Stimulated activated naive CD8-positive, alpha-beta T cell treated with anti-CD3 and anti-CD28 coated beads, Interleukin-15, amount 100 ng/mL, for 72 hours (primary cell): ENCODE measurements at places on chromosomes 2 and 18.

DNA sequence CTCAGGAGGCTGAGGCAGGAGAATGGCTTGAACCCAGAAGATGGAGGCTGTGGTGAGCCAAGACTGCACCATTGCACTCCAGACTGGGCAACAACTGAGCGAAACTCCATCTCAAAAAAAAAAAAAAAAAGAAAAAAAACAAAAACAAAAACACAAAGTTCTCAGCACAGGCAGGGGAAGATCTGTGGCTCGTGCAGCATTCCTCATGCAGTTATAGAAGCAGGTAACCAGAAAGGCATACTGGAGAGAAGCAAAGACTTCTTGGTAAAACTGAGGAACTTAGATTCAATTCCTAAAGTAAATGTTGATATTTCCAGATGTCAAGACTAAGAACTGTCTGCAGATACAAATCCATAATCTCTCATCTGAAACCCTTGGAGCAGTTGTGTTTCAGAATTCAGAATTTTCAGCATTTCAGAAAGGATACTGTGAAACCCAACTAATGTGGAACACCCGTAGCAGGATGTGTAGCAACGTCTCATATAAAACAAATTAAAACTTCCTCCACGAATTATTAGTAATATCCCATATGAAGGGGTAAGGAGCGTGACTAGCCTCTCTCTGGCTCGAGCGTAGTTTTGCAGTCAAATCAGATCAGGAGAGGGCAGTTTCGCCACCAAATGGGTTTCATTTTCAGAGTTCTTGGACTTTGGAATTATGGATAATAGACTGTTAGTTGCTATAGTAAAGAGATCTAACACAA lies 13.2 kb upstream of the SLC25A52 start:
- no peak for DNase-seq

GRCh38 chr18:697800-698199 lies 14.6 kb downstream of the ENOSF1 start:
- DNase-seq = no peak

DNA sequence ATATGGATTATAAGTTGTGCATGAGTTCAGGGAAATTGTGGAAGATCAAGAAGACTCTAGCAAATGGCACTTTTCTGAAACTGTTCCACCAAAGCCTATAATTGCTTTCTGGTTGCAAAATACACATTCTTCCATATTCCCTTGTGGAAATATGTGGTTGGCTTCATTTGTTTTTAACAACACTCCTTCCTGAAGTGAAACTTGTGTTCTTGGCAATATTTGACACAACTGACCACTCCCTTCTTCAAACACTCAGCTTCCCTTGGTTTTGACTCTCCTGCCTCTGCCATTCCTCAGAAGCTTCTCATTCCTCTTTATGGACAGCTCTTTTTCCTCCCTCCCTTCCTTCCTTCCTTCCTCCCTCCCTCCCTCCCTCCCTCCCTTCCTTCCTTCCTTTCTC lies 192.3 kb downstream of the PMAIP1 start:
- DNase-seq = no peak

DNA sequence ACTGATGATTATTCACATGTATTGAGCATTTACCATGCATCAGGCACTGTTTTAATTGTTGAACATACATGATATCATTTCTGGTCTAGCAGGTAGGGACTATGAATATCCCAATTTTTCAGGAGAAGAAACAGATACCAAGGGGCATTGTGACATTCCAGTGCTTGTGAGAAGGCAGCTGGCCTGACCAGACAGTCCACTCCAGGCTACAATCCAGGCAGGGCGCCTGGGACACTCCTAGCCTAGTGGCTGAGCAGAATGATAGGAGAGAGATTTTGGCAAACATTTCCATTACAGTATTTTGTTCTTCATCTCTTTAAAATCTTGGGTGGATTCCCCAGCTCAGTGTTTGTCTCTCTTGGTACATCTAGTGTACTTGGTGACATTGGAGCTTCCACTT lies 24.9 kb downstream of the ZNF892 start:
- no peak for DNase-seq

DNA sequence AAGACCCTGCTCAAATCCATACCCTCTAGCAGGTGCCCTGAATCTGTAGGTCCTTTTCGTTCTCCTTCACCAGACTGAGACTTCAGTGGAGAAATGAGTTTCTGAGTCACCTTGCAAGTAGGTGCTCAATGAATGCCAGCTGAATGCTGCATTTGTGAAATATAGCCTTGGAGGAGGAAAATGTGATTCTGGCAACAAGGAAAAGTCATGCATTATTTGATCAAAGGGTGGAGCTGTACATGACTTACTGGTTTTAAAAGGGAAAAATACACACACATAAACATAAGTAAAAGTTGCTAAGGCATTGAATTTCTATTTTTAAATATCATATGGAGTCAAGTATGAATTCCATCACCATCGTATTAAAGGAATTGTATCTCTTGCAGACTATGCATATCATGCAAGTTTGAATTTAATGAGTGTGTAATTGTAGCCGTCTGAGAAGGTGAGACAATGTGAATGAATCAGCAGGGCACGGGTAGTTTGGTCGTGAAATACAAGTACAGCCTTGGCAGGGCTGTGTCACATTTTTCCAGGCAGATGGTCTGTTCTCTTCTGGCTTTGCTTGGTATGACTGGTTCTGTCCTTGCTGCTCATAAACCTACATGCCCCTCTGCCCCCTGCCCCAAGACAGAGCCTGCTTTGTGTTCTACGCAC lies 160.8 kb downstream of the COL6A3 start:
- no peak for DNase-seq

GRCh38 chr2:166382448-166382847 lies 6.7 kb upstream of the SCN9A start:
- DNase-seq = no peak

DNA sequence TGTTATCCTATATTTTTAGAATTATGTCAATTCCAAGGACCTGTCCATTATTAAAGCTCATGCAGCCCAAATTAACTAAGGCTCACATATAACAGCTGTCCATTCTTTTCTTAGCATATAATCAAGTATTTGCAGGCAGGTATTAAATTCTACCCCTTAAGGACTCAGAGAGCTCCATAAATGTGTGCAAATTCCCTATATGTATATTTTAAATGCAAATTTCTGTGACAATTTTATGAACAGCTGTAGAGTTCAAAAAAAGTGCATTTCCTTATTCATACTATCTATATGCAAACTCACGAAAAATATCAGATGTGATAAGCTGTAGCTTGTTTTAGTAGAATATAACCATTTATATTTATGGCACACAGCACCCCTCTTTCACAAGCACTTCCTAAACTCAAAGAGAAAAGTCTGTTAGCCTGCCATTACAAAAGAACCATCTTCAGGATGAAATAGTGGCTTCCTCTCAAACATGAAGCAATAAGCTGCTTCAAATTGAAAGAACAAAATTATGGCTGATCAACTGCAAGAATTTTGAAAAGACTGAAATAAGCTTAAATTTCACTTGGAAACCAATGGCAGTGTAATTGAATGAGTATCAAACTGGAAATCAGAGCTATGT lies 155.0 kb upstream of the REG3G start:
- DNase-seq = no peak

DNA sequence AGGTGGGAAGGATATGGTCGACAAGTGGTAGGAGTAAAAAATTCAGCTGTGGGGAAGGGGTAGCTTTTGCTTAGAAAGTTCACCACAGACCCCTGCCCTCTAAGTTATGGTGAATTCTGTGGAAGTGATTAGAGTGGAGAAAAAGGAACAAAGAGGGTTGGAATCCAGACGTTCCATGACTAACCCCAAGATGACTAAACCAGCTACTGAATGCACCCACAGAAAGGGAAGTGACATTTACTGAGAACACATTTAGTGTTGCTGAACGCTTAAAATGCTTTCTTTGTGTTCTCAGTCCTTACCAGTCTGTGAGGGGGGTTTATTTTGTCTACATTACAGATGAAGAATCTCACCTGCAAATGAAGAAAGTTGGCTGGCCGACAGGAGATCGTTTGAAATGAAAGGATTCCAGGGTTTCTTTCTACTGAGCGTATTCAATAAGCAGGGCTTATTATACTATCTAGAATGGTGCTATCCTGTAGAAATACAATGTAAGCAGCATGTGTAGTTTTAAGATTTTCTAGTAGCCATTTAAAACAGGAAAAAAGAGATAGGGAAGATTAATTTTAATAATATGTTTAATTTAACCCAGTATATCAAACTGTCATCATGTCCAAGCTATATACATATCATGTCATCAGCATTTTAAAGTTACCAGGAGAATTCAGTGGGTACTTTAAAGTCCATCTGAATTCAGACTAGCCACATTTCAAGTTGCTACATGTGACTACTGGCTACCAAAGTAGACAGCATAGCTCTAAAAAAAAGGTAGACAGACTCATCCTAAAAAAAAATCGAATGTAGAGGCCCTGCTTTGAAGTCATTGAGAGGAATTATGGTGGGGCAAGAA lies 60.1 kb downstream of the LIMS1 start:
- no peak for DNase-seq

GRCh38 chr2:135299658-135300244 lies 231.3 kb downstream of the ZRANB3 start:
- no peak for DNase-seq

DNA sequence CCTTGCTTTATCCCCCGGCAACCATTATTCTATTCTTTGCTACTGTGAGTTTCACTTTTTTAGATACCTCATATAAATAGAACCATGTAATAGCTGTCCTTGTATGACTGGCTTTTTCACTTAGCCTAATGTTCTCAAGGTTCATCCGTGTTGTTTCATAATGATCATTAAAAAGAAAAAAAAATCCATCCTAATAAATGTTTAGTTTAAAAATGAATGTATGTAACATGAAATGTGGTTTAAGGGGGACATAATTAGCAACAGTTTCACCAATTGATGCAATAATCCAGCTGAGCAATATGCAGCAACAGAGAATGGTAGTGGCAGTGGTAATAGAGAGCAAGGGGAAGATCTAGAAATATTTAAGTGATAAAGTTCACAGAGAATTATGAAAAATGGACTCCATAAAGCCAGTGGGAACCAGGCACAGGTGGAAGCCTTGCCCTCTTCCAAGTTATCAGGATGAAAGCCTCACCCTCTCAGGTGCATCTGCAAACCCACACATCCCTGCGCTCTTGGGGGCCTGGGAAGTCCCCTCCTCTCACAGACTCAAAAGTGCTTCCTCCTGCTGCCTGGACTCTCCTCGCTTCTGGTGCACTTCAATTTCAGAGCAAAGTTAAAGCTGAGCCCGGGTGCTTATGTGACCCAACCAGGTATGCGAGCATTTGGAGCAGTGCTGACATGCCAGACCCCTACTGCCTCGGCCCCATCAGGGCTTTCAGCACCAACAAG lies 1403.3 kb upstream of the SLC39A10 start:
- no peak for DNase-seq

DNA sequence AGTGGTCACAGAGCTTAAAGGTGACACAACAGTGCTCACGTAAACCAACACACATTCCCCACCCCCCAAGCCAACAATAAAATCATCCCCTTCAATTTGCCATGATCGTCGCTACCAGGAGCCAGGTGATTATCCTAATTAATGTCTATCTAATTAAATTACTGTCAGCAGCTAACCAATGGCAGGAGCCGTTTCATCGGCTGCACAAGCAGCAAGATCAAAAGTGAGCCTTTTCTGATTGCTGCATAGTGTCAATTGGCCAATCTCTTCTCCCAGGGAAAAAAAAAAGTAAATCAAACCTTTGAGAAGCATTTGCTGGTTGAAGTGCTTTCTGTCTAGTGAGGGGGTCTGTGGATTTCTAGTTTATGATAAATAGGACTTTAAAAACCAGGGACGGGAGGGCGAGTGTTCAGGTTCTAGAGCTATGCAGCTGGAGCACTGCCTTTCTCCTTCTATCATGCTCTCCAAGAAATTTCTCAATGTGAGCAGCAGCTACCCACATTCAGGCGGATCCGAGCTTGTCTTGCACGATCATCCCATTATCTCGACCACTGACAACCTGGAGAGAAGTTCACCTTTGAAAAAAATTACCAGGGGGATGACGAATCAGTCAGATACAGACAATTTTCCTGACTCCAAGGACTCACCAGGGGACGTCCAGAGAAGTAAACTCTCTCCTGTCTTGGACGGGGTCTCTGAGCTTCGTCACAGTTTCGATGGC lies at the start of gene TBR1:
Gene TBR1, plus strand, starts transcription at position 311 of the 721 bp plus-strand sequence. Its CDS starts 114 bp downstream, at position 425.
- peak; percentile 19 for DNase-seq
